ENCODE measurements at places on chromosomes 3 and 15.

DNA sequence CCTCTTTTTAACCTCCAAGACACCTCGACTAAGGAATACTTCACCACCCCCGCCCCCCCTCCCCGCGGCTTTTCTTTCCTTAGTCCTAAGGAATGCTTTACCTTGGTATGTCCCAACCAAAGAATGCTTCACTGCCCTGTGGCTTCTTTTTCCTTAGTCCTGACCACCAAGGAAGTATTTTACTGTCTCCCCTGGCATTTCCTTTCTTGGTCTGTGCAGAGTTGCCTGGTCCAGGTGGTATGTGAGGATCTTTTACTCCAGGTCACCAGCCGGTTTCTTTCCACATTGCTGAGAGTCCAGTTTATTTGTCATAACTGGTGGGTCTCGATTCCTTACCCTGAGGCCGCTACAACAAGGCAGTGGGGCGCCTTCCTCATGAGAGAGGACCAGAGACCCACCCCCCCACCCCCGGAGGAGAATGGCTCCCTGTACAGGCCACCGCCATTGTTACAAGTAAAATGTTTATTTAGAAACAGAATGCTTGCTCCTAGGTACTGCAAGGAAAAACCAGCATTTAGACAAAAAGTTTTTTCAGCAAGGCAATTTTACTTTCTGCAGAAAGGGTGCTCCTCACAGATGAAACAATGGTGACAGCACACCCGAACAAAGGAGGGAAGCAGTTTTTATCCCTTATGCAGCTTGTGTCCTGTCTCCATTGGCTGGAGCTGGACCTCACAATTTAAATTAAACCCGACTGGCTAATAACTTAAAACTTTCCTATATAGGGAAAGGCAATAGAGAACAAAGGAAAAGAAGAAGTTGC, 23.1 kb upstream of the MTHFS start:
- no peak for DNase-seq

DNA sequence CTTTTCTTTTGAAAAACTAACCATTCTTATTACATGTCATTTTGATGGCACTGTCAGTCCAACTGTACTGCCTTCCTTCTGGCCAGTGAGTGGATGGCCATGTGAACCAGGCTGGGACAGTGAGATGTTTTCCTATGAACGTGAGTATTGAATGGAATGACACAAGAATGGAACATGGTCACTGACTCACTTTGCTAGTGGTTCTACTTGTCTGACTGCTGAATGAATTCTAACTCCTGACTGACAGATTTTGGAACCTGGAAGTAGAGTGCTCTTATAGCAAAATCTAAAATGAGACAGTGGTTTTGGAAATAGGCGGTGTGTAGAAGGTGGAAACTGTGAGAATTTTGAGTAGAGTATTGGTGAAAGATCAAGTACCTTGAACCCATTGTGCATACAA, 606.9 kb upstream of the KCNMB2 start:
- no peak for DNase-seq

DNA sequence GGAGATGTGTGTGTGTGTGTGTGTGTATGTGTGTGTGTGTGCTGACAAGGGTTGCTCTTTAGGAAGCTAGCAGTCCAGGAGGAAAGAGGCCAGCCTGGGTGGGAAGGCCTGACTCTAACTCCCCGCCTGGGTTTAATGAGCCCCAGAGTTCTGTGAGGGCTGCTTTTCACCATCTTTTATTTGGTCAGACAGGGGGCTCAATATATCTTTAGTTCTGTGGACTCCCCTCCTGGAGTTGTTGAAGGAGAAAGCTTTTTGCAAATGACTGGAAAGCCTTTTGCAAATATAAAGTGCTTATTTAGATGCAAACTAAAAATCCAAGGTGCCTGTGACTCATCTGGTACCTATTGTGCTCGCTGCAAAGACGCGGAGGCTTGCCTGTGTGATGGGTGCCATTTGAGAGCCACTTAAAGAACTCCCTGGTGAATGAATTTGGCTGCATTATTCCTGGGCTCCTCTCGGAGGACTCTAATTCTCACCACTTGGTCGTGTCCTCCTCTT, 24.5 kb downstream of the DRD3 start:
- no peak for DNase-seq

- DNase-seq, result no peak
Observed at GRCh38 chr3:52769786-52770455, 819 bp downstream of the NEK4 start.
